ENCODE measurements at places on chromosomes 7 and 10.

- no peak for DNase-seq
Observed at GRCh38 chr7:3301831-3302618, 973 bp downstream of the SDK1 start.

DNA sequence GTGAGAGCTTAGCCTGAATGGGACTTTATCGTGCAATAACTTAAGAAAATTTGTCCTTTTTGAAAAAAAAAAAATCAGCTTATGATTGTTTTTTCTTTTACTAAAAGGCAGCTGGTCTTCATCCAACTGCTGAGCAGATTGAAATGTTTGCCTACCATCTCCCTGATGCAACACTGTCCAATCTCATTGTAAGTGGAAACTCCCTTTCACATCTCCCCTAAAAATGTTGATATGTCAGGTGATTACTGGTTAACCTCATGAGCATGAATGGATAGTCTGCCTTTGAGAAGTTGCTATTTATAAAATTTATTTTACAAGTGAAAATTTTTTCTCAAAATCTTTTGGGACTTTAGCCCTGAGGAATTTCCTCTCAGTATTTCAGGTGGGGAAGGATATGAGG, 17.8 kb upstream of the HKDC1 start:
- DNase-seq = no peak

- DNase-seq = no peak
Observed at GRCh38 chr7:23074443-23075261, 30.9 kb upstream of the KLHL7 start.

DNA sequence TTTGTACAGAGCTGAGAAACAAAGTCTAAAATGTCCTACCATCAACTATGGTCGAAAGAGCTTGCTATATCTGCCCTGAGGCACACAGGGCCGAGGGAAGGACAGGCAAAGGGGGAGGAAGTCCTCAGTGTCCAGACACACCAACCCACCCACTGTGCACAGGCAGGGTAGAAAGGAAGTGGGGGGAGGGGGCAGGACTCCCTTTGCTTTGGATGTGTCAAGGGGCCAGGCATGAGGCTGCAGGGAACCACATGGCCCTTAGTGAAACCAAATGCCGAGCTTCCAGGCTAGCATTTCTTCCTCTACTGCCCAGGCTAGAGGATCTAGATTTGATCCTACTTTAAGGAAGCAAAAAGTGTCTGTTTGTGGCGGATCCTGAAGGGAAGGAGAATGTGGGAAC, 28.6 kb downstream of the KCNH2 start:
- no peak for DNase-seq

DNA sequence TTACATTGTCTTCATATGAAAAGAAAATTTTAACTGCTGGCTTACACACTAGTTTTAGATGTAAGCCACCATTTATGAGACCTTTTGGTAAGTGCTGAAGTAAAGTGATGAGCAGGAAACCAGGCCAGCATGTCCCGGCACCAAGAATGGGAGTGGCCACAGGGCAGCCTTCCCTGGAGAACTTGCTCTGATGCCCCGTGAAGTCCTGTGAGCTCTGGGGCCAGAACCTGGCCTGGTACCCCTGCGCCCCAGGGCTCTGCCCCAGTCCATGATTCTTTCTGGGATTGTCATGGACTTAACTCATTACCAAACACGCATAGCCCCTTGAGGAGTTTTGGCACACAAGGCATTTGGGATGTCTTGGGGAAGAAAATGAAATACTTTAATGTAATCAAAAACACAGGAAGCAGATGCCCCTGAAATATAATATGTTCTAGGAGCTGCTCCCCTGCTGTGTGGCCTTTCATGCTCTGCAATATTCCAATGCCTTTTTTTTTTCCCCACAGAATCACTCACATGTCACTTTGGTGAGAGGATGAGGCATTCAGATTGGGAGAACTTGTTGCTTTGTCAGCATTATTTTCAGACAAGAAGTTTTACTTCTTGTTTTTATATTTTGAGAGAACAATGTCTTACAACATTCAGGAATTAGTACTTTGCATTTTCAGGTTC, 53.1 kb upstream of the CXCL12 start:
- no peak for DNase-seq

DNA sequence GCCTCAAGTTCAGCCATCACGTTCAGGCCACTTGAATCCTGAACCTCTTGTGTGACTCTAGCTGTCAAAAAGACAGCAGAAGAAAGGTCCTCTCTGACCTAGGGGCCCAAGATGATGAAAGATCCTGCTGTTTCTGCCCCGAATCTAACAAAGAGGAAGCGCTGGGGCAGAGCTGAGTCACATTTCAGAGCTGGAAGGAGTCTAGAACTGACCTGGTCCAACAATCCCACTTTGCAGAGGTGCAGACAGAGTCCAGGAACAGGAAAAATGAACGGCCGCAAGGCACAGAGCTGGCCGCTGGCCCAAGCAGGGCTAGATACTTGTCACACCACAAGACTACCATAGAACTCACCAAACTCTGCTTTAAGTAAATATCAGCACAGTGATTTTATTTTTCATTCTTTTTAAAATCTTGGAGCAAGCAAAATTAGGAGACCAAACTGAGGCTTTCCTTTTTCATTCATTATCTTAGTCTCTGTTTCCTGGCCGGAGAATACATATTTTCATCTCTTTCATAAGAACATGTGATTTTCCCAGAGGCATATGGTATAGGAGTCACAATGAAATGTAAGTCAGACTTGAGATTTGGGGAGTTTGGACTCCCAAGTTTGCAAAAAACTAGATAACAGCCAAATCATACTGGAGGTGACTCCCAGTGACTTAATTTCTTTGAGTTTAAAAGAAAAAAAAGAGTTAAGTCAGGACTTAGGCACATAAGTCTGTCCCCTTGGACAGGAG, 52.8 kb downstream of the CHST15 start:
- DNase-seq = no peak

DNA sequence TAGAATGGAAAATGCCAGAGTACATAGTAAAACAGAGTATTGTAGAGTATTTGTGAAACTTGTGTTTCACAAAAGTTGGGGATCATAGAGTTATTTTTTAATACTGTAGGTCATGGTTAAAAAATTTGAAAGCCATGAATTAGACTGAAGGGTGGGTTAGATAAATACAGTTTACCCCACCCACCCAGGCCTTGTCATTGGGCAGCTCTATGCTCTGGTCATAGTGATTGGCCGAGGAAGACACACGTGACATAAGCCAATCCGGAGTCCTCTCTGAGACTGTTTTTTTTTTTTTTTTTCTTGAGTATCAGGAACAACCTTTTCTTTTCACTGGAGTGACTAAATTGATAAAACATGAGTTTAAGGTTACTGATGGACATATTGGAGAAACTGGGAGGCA, 33.3 kb upstream of the ORC5 start:
- no peak for DNase-seq

DNA sequence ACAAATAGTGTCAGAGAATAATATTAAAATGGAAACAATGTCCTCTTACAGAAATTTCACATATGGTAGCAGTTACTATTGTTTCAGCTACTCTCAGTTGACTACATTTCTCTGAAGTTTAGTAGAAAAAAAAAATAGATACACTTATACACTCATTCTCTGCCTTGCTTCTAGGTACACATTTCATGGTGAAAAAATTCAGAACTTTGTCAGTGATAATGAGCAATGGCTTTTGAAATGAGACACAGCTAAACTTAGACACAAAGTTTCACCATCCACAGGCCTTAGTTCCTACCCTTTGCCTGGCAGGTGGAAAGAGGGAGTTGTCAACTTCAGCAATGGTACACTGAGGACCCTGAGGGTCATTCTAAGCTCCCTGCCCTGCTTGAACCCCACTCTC, 69.2 kb downstream of the CPVL start:
- DNase-seq = no peak

DNA sequence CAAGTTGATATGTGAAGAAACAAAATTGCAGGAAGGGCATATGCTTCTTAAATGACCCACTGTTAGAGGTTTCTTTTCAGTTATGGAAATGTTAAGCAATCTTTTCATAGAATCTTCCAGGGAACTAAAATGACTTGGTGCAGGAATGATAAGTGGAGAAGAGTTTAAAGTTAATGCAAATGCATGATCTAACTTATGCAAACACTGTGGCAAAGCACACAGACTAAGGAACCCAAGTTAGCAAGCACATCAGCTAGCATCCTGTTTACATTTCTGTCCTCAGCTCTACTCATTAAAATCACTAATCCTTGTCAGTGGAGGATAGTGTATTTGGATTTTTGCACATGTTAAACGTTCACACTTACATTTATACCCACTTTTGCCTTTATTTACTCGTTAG, 9.3 kb downstream of the CLCN1 start:
- DNase-seq = no peak

DNA sequence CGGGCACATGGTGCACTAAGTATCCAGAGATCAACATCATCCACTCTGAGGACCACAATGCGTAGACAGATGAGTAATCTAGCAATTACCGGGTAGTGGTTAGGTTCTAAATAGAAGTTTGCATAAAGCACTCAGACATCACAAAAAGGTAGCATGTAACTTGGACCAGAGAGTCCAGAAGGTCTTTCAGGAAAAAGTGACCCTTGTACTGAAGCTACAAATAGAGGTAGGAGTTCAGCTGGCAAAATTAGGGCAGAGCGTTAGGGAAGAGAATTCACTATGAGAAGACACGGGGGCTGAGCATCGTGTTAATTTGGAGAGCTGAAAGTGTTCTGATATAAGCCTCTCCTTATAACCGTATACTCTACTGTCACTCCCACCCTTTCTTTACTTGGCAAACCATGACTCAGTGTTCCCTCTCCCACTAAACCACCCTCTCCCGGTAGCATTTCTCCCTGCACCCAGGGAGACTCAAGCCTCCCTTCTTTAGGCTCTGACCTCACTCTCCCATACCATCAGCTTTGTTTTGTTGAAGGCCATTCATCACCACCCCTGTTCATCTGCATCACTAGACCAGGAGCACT, 222.2 kb upstream of the FZD1 start:
- DNase-seq = no peak

GRCh38 chr7:47714669-47715607, 133.0 kb upstream of the TNS3 start:
- no peak for DNase-seq

- DNase-seq = no peak
Observed at GRCh38 chr10:62694537-62695126, 109.9 kb upstream of the ADO start.

GRCh38 chr7:33079096-33079495, 16.5 kb upstream of the NT5C3A start:
- DNase-seq = no peak

DNA sequence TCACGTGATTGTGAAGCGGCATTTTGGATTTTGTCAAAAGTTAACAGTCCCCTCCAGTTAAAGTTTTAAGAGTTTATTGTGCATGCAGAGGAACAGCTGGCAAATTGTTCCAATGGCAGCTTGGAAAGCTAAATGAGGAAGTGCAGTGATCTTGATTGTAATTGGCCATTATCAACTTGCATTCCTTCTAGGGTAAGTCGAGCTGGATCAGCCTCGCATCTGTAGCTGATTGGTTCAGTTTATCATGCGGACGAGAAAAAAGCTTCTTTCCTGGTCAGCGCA, 566 bp downstream of the ZNF789 start:
- DNase-seq = no peak

- no peak for DNase-seq
Observed at GRCh38 chr7:119482209-119482608, 790.8 kb upstream of the KCND2 start.

DNA sequence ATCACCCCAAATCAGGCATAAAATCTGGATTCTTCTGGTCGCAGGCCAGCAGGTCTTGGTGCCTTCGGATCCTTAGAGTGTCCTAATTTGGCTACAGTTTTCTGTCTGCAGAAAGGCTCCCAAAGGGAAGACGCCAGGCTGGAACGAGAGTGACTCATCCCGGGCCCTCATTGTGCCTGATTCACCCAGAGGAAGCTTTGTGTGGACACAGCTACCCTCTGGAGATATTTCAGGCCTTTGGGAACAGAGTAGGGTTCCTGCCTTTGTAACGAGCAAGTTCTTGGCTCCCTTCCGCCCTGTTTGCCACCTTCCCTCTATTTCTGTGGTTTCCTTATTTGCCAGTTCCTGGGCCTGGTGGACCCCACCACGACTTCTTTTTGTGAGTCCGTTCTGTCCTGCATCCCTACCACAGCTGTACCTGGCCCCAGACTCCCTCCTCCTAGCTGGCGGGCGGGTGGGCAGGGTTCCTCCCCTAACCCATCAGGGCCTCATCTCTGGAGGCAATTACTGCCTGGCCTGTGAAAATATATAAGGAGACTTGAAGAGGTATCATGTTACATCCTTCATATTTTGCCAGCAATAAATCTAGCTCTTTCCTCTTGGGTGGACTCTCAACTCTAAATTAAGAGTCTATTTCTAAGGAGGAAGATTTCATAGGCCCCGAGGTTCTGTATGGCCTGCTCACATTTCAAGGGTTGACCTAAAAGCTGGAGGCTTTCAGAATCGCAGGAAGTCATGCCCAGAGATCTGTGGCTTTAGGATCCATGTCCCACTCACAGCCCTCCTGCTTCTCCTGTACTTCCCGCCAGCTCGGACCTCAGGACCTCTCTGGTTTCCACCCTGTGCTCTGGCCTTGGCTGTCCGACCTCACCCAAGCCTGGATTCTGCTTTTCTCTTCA, 219.2 kb upstream of the ZNF32 start:
- DNase-seq = no peak

DNA sequence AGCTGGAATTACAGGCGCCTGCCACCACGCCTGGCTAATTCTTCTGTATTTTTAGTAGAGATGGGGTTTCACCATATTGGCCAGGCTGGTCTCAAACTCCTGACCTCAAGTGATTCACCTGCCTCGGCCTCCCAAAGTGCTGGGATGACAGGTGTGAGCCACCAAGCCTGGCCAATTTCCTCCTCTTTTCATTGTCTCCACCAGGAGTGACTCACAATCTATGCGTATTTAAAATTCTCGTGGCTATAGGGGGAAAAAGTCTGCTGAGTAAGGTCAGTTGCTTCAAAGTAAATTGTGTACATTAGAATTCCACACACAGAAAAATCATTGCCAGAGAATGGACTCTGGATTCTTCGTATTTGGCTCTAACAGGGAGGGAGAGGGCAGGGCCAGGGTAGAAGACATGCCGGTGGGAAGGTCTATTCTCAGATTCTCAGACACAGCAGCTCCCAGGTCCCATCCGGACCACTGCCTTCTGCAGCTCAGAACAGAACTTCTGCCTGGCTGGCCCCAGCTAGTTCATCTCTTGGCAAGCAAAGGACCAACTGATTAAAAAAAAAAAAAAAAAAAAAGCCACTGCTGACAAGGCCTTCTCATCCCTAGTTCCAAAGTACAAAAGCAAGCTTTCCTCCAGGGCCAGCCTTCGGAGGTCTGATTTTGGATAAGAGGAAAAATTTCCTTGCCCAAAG, 22.2 kb downstream of the PSPH start:
- no peak for DNase-seq

DNA sequence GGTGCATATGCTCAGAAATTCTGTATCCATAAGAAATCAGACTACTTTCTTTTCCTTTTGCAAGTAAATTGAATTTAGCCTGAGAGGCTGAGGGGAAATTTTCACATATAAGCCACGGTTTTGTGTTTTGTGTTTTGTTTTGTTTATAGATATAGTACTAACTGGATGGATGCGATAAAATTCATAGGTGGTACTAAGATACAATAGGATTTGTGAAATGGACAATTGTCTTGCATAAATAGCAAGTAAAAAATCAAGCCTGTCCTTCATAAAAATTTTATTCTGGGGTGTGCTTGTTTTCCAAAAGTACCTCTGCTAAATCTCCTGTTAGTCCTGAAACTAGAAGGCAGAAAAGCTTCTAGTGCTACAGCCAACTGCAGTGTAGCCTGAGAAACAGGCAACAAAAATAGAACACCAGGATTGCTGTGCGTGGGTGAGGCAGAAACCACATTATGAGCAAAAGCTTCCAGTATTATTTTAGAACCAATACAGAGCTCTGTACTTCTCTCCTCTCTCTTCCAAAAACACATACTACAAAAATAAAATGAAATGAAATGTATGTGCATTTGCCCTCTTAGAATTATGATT, 634 bp upstream of the HDAC9 start:
- no peak for DNase-seq

GRCh38 chr10:5628451-5629302, 37.7 kb downstream of the ASB13 start:
- DNase-seq = no peak

Data from stimulated activated CD8-positive, alpha-beta memory T cell treated with anti-CD3 and anti-CD28 coated beads, Interleukin-15, amount 100 ng/mL, for 1 hour (primary cell).